ENCODE measurements at places on chromosomes 5 and 9. TPM values are rescaled to one million over a fixed set of nuclear protein-coding genes. Genes with fewer than 3 reads are reported as not detected.

ARHGEF37 gene
- 0.78 TPM for total RNA-seq

KIF4B gene
- total RNA-seq = 0.08 TPM

PCDHB2 gene
- under 0.01 TPM for total RNA-seq

HACD4 gene
- 5.3 TPM for total RNA-seq

IFNE gene
- total RNA-seq = 0.52 TPM

PPIP5K2 gene
- total RNA-seq = 16.4 TPM

TAF11L10 gene
- not detected for total RNA-seq

SLC6A7 gene
- not detected for total RNA-seq

COL23A1 gene
- not detected for total RNA-seq

ZNF618 gene
- total RNA-seq = 11.4 TPM

ENDOG gene
- total RNA-seq = 31.7 TPM

FCN1 gene
- total RNA-seq = not detected

PRLR gene
- 0.16 TPM for total RNA-seq

AJM1 gene
- total RNA-seq = 0.88 TPM

PCDHB6 gene
- total RNA-seq = 0.64 TPM

FAM170A gene
- not detected for total RNA-seq

SLC6A18 gene
- not detected for total RNA-seq

PAEP gene
- total RNA-seq = not detected

IL9 gene
- total RNA-seq = not detected

VCAN gene
- total RNA-seq = 261 TPM

POU5F2 gene
- 0.13 TPM for total RNA-seq

CSF2 gene
- total RNA-seq = 6.2 TPM

C5orf15 gene
- total RNA-seq = 84.6 TPM

PPP3R2 gene
- not detected for total RNA-seq

SEMA6A gene
- 3.4 TPM for total RNA-seq

LMBRD2 gene
- total RNA-seq = 7.0 TPM

CAVIN4 gene
- total RNA-seq = 1.9 TPM

FAM221B gene
- total RNA-seq = not detected

SPINK13 gene
- not detected for total RNA-seq

ATG10 gene
- 5.4 TPM for total RNA-seq

RELL2 gene
- 3.7 TPM for total RNA-seq

CDX1 gene
- total RNA-seq = not detected

HAVCR2 gene
- 0.88 TPM for total RNA-seq

GABRA6 gene
- total RNA-seq = not detected

PCDHGC3 gene
- total RNA-seq = 51.5 TPM

TLR4 gene
- total RNA-seq = 0.64 TPM

SAXO1 gene
- not detected for total RNA-seq

CDKN2A gene
- total RNA-seq = 8.3 TPM

IFNA10 gene
- total RNA-seq = not detected

SAPCD2 gene
- 5.0 TPM for total RNA-seq

MARCOL gene
- total RNA-seq = not detected

UAP1L1 gene
- 5.7 TPM for total RNA-seq

SLCO6A1 gene
- not detected for total RNA-seq

SH3GL2 gene
- total RNA-seq = not detected
